Right renal pelvis (tissue), 4 donors: ENCODE measurements at places on chromosomes 7 and 10. TPM values are rescaled to one million over a fixed set of nuclear protein-coding genes. Genes with fewer than 3 reads are reported as not detected.

TLL2 gene
- 0.97 TPM for polyA plus RNA-seq

SFTPA1 gene
- not detected for polyA plus RNA-seq

FOXP2 gene
- polyA plus RNA-seq = 9.8 TPM

FRMD4A gene
- 76.2 TPM for polyA plus RNA-seq

SORCS1 gene
- 12.5 TPM for polyA plus RNA-seq
